NCI-H510A treated with DMSO at 0.1 percent for 48 hours (cell line): ENCODE measurements at places on chromosomes 16 and 17.

GRCh38 chr17:60471451-60471850, 49.2 kb downstream of the CHCT1 start:
- no peak for DNase-seq

GRCh38 chr17:50350733-50351132, 4.8 kb downstream of the XYLT2 start:
- DNase-seq, result no peak

- DNase-seq, result no peak
Observed at GRCh38 chr17:81066072-81066471, 31.1 kb downstream of the BAIAP2 start.

DNA sequence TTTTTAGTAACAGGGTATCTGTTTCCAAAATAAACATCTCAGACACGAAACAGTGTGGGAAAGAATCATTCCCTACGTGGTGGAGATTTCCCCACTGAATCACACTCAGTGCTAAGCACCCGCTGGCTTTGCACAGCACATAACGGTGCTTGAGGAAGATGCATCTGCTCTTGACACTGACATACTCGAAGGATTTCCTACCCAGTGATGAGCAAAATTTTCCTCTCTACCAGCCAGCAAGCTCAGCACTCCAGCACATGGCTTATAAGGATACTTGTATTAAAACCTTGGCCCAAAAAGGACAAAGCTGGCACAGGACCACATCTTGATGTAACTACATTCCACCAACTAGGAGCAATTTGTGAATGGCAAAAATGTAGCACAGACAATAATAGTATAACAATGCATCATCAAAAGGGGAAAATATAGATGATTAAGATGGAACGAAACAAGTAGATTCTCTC, 59.0 kb downstream of the ANKFY1 start:
- DNase-seq, result no peak

DNA sequence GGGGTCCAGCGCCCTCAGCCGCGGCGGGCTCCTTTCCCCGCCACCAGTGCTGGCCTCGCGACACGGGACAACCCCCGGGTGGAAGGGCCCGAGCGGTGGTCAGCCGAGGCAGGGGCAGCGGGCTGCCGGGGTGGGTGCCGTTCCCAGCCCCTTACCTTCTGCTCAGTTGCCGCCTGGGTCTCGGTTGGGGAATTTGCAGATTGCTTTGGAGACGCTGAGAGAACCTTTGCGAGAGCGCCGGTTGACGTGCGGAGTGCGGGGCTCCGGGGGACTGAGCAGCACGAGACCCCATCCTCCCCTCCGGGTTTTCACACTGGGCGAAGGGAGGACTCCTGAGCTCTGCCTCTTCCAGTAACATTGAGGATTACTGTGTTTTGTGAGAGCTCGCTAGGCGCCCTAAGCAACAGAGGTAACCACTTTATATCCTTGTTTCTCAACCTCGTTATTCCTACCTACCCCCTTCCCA, 381 bp downstream of the CTNS start:
- no peak for DNase-seq

DNA sequence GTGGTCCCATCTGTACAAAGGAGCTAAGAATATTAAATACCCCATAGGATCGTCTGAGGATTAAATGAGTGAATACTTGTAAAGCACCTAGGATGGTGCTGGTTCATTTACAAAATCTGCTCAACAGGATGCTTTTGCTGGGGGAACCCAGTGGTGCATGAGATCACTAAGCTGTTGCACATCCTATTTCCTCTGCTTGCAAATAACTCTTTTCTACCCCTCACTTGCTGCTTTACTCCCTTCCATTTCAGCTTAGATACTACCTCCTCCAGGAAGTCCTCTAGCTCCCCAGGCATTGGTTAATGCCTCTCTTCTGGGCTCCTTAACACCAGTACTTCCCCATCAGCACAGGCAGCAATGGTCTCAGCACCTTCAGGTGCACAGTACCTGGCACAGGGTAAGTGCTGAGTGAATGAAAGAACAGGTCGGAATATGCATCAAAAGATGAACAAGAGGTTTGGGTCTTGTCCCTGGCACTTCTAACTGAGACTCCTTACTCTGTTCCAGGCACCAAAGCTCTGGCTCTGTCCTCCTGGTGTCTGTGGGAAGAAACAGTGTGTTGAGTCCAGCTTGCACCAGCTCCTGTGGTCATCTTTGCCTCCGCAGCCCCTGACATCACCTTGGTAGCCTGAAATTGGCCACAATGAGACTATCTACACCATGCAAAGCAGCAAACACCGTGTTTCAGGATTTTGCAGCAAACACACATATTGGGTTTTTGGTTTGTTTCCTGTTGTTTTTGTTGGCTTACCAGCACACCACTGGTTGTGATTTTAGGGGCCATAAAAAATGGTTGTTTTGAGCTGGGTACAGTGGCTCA, 24.1 kb upstream of the IL21R start:
- no peak for DNase-seq

GRCh38 chr16:9612267-9612666, 520.8 kb downstream of the HAPSTR1 start:
- no peak for DNase-seq

GRCh38 chr16:58379736-58380135, 12.5 kb upstream of the GINS3 start:
- DNase-seq, result no peak

GRCh38 chr16:49931916-49932315, 76.0 kb upstream of the ZNF423 start:
- no peak for DNase-seq

DNA sequence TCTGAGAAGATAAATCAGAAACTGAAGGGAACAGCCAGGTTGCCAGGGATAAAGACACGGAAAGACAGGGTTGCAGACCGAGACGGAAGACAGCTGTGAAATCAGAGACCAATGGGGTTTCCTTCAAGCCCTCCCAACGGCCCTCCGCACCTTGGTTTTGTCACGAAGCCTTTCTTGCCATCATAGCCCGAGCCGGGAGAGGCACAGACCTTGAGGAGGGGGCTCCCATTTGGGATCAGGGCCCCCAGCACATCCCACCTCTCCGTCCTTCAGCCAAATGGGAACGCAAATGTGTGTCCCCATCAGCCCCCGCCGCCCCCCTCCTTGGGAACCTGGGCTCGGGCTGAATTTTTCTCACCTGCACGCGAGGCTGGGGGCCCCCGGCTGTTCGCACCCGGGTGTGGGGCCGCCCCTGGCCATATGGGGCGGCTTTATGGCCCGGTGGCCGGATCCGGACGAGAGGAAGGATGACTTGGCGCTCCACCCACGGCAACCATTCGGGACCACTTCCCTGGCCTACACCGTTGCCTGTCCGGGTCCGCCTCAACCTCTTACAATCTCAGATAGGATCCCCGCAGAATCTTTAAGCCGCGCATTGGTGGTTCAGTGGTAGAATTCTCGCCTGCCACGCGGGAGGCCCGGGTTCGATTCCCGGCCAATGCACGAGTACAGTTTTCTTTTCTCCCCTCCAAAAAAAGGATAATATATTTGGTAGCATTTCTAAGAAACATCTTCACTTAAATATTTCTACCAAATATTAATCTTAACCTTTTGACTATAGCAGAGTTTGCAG, 1.4 kb upstream of the HES7 start:
- DNase-seq, result peak; percentile 61

DNA sequence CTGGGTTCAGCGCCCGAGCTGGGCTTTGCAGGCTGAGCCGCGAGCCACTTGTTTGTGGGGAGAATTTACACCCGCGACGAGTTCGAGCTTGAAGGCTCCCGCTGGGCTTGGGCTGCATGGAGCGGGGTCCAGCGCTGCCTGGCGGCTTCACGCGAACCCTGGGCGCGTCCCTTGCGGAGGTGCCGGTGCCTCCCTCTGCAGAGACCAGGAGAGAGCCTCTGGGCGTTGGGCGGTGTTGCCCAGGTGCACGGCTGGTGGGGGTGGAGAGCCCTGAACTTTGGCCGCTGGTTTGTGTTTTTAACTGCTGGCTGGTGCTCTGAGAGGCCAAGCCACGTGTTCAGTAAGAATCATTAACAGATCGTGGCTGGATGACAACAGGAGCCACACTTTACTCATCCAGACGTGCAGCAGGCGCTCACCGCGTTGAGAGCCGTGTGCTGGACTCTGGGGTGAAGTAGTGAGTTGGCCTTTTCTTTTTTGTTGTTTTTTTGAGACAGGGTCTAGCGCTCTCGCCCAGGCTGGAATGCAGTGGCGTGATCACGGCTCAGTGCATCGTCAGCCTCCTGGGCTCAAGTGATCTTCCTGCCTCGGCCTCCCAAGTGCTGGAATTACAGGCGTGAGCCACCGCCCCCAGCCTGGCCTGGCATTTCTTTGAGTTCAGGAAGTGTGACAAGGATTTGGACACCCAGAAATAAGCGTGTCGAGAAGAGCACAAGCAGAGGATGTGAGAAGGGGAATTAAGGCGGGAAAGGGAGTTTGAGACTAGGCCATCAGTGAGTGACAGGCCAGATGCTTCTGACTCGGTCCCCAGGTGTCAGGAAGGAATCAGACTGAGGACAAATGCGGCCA, 827 bp downstream of the CDK10 start:
- no peak for DNase-seq

GRCh38 chr17:17057057-17057551, 14.8 kb downstream of the MPRIP start:
- DNase-seq, result no peak

DNA sequence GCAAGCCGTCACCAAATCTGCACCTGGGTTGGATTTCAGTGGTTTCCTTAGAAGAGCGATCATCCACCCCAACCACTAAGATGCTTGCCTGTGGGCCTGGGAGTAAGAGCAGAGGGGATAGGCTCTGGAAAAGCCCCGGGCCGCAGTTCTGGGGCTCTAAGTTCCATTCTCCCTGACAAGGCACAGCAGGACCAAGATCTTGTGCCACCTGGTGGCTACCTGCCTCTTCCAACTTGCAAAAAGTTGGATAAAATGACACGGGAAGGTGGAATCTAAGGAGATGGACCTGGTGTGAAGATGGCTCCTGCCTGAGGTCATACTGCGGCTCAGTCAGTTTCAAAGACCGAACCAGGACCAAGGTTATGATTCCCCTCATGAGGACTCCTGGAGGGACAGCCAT, 42.3 kb downstream of the ABCC12 start:
- no peak for DNase-seq

GRCh38 chr17:10354651-10355050, 18.2 kb downstream of the MYH13 start:
- no peak for DNase-seq

- DNase-seq, result no peak
Observed at GRCh38 chr16:66926171-66926947, 1.0 kb upstream of the RRAD start.

GRCh38 chr16:71441348-71442050, 355 bp downstream of the TLE7 start:
- DNase-seq, result no peak

DNA sequence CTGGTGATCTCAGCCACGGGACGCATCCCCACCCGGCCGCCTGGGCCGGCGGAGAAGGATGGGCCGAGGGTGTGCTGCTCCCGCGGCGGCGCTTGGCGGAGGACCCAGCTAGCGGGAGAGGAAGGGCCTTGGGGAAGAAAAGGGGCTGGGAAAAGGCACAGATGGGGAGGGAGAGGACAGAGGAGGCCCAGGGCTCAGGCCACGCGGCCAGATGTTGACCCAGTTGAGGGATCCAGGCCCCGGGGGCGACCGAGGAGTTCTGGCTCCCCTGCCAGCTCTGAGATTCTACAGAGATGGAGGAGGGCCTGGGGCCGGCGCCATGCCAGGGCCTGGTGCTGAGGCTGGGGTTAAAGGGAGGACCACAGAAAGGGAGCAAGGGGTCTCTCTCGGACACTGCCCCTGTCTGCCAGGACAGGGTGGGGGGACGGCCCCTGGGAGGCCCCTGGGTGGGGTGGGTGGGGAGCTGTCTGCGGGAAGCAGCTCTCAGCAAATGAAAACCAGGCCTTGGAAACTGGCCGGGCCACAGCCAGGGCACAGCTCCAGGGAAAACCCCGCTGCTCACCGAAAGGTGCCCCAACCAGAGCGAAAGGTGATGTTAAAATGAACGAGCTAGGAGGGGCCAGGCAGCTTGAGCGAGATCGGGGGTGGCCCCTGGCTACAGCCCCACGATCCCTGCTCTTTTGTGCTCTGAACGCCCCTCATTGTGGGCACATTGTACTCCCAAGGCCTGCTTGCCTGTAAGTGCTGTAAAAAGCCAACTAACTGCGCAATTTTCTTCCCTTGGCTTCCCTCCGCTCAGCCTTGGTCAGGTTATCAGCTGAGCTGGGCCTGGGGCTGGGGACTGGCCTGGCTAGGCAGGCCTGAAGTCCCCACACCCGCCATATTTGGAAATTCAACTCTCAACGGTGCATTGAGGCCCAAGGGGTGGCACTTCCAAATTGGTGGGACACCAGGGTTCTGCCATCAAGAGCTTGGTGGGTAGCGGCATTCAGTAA, 191.4 kb downstream of the ZNF423 start:
- no peak for DNase-seq

DNA sequence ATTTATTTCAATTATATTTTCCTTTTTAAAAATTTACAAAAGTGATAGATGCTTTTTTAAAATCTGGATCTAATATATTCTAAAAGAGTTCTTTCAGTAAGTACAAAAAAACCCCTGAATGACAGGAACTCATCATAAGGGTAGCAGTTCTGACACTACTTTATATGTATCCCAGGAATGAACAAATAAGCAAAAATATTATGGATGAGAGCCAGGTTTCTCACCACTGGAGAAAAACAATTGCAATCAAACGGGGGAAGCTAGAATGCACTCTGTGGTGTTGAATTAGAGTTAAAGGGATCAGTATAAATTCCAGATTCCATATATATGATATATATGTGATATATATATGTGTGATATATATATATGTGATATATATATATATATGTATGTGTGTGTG, 23.2 kb upstream of the NDRG4 start:
- no peak for DNase-seq

GRCh38 chr17:21240369-21241055, 12.7 kb downstream of the NATD1 start:
- no peak for DNase-seq

DNA sequence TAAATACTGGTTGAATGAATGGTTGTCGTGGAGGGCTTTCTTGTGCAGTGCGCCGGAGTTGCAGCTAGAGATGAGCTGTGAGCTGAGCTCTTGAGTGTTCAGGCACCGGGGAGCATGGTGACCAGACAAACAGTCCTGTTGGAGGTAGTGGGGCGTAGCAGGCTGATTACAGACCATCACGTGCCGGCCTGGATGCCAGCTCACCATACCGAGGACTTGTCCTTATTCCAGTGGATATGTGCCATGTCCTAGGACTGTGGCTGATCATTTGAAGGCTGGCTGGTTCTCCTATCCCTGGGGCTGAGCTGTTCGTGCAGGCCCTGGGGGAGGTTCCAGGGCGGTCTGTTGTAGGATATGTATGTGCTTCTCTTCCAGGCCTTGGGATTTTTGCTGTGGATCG, 60.0 kb downstream of the ABCC1 start:
- no peak for DNase-seq
